ENCODE measurements at places on chromosomes 5 and 9.

DNA sequence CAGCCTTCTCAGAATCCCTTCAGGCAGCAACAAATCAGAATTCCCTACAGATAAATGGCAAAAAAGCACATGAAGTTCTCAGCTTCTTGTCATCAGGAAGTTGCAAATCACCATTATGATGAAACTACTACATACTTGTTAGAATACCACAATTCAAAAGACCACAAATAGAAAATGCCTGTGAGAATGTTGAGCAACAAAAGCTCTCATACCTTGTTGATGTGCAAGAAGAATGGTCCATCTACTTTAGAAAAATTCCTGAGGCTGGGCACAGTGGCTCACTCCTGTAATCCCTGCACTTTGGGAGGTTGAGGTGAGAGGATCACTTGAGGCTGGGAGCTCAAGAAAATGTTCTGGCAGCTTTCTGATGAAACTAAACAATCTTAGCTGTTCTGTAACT is 278.1 kb downstream of the ICE1 start:
- DNase-seq, result no peak

DNA sequence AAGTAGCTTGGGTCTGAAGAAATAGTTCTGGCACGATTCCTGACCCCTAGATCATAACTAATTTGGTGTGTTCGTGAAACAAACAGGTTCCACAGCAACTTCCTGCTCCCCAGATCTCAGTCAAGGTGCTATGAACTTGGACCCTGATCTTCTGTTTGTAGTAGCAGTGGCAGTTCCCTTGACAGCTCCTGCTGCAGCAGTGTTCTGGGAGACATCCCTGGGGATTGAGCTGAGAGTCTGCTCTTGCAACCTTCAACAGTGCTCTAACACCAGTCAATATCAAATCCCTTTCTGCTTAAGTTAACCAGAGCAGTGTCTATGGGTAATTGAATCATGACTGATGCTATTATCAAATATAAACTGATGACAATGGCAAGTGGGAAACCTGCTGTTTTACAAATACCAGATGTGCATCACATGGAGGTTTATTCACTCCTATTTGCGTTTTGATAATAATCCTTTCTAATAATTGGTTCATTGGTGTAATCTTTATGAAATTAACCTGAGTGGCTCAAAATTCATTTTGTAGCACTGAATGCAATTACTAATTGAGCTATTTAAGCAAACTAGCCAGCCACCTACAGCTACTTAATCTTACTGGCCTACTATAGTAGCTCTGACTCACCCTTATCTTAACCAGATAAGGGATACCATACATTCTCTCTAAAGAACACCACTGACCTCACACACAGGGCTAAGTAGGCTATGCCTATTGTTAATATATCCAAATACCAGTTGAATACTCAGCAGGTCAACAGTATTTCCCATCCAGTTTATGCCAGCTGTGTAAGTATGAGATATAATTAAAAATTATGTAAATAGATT is 21.9 kb downstream of the KDM4C start:
- DNase-seq, result no peak

GRCh38 chr5:151254556-151254955 is 1.6 kb downstream of the GM2A start:
- DNase-seq, result no peak

GRCh38 chr5:33621514-33621913 is 180.7 kb downstream of the TARS1 start:
- no peak for DNase-seq

DNA sequence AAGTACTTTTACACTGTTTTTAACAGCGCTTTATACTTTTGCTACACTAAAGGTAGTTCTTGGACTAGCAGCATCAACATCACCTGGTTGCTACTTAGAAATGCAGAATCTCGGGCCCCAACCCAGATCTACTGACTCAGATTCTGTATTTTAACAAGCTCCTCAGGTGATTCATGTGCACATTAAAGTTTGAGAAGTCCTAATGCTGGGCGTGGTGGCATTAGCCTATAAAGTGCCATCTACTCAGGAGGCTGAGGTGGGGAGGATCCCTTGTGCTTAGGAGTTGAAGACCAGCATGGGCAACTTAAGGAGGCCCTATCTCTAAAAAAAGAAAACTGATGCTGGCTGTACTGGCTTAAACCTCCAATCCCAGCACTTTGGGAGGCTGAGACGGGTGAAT is 26.7 kb downstream of the TMEM252 start:
- DNase-seq, result no peak
